ENCODE measurements at places on chromosomes 2 and 18.

GRCh38 chr2:127829845-127830246, 18.9 kb upstream of the WDR33 start:
- DNase-seq = no peak

DNA sequence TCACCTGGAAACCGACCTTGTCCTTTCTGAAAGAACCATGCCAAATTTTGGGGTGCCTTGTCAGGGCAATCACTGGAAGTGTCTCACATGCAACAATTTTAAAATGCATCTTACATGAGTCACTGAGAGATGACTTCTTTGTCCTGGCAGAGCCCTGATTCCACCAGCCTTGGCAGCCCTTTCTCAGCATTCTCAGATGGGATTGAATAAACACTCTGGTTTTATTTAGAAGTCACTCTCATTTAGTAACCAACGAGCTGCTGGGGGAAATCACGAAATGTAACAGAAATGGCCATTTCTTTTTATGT, 3.8 kb upstream of the ATP8B1 start:
- peak; percentile 80 for DNase-seq

DNA sequence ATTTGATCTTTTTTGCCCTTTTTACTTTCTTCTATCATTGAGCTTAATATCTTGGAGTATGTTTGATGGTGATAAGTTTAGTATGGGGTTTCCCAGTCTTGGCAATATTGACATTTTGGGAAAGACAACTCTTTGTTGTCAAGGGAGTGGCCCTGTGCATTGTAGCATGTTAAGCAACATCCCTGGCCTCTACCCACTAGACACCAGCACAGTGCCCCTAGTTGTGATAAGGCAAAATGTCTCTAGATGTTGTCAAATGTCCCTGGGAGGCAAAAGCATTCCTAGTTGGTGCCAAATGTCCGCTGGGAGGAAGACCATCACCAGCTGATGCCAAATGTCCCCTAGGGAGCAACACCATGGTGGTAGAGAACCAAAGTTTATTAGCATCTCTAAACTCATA, 28.2 kb downstream of the GULP1 start:
- DNase-seq = no peak

DNA sequence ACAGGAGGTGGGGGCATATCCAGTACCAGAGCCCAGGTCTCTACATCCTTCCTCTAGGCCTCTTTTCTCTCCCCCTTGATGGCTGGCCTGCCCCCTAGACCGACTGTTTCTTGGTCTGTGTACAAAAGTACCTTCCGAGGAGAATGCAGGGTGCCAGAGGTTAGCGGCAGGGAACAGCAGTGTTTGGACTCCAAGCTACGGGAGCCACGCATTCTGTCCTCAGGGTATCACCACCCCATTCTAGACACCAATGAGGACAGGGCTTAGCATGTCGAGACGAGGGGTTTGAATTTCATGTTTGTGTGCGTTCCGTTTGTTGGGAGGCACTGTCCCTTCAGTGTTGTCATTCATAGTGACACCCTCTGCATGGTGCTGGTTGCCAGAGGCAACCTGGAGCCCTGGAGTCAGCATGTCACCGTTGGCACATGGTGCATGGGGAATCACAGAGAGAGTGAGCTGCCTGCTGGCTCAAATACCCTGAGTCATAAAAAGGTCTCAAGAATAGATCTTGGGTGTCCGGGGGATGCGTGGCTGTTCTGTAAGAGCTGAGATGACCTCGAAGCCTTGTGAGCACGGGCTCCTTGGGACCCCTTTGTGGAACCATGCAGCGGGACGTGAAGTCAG, 57.2 kb upstream of the LDLRAD4 start:
- DNase-seq = no peak

DNA sequence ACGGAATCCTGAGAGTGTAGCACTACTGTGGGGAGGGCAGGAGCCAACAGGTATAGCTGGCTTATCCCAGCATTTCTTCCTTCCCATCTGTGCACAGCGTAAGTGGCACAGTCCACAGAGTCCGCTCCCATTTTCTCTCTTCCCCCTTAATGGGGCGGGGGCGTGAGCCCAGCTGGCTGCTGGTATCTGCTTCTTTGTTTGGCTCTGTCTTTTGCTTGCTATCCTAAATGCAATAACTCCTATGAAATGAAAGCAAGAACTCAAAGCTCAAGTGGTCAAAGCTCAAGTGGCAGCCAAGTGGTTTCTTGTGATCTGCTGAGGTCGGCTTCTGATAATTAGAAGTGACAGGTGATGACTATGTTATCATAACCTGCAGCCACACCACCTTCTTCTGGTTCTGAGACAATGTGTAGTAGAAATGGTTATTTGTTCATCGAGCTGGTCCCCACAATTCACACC, 192.7 kb downstream of the PLCL1 start:
- DNase-seq = no peak

DNA sequence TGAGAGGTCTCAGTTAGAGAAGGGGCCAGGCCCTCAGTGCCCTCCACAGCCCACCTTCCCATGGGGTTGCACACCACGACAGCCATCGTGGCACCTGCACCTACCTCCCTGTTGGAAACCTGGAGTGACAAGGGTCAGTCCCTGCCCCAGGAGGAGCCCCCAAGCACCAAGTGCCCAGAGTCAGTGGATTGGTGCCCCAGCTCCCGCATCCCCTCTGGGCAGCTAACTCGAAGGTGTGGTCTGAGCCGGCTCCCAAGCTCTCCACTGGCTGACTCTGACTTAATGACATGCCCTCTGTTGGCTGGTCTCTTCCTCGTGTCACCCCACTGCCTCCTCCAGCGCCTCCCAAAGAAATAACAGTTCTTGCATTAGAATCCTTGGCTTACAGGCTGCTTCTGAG, 116.4 kb downstream of the NDUFA10 start:
- peak; percentile 6 for DNase-seq

- peak; percentile 90 for DNase-seq
These were observed 38.1 kb upstream of the TGIF1 start for GRCh38 chr18:3411854-3412268.

GRCh38 chr2:140027320-140027719, 1247.1 kb upstream of the NXPH2 start:
- no peak for DNase-seq

- peak; percentile 32 for DNase-seq
These were observed 123.1 kb downstream of the PRPF40A start for GRCh38 chr2:152594022-152594766.

DNA sequence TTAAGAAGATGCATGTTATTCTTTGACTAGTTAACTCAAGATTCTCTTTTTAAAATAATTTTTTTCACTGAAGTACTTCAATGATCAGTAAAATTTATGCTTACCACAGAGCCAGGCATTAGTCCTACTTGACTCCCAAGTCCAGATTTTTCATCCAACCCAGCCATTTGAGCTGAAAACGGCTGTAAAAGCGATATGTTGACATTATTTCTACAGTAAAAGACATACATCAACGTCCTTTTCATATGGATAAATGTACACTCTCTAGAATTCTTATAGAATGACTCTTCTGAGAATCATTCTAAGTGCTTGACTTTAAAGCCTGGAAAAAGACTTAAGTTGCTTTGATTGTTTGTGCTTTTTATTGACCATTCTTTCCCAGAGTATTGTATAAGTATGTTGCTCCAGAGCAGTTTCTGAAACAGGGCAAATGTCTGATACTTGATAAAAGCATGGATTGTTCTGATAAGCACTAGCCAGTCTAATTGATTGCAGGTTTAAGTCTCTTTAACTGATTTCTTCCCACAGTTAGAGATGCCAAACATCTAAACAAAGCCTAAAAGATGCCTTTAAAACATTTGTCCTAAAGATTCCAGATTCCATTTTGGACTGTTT, 90.9 kb downstream of the COL5A2 start:
- no peak for DNase-seq

DNA sequence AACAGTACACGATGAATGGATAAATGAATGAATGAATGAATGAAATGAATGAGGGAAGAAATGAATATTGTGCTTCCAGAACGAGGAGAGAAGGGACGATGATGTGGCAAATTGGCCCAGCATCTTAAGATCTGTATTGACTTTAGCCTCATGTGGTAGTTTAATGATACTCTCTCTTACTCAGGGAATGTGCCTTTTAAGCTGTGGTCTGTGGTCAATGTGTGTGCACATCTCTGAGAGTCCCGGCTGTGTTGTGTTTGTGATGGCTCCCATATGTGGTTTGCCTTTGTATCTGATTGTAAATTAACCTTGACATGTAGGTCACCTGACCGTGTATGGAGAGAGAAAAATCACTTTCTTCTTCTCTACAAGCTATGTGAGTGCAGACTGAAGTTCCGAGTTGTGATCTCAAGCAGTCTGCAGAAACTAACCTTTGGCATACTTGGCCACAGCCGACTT, 91.2 kb downstream of the NEDD4L start:
- peak; percentile 84 for DNase-seq

- no peak for DNase-seq
These were observed 85.0 kb downstream of the USP40 start for GRCh38 chr2:233481368-233482142.

DNA sequence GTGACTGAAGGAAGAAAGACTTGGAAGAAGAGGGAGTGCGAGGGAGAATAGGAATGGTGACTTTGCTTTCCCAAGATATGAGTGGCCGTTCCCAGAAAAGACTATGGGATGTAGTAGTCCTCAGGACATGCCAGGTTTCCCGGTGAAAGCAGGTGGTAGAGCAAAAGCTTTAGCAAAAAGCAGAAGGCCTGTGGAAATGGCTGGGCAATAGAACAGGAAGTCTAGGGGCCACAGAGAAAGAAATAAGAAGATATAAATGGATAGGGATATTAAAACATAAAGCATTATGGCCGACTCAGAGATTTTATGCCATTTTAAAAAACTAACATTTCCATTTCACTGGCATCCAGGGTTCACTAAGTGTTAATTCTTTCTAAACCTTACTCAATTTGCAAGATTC, 1.2 kb upstream of the SERPINB13 start:
- DNase-seq = no peak

DNA sequence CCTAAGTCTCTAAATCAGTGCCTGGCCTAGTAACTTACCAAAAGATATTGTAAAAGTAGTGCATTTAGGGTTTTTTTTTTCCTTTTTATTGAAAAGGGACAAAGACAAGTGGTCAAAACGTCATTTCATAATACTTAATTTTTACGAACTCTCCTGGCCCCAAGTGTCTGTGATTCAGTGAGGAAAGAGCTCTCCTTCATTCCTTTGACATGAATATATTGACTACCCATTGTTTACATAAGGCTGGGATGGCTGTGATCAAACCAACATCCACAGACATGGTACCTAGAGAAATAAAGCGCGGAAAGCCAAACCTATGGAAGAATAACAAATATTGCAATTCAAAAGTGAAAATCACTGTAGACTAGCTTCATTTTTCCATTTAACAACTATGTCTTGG, 198.4 kb downstream of the BABAM2 start:
- peak; percentile 46 for DNase-seq

DNA sequence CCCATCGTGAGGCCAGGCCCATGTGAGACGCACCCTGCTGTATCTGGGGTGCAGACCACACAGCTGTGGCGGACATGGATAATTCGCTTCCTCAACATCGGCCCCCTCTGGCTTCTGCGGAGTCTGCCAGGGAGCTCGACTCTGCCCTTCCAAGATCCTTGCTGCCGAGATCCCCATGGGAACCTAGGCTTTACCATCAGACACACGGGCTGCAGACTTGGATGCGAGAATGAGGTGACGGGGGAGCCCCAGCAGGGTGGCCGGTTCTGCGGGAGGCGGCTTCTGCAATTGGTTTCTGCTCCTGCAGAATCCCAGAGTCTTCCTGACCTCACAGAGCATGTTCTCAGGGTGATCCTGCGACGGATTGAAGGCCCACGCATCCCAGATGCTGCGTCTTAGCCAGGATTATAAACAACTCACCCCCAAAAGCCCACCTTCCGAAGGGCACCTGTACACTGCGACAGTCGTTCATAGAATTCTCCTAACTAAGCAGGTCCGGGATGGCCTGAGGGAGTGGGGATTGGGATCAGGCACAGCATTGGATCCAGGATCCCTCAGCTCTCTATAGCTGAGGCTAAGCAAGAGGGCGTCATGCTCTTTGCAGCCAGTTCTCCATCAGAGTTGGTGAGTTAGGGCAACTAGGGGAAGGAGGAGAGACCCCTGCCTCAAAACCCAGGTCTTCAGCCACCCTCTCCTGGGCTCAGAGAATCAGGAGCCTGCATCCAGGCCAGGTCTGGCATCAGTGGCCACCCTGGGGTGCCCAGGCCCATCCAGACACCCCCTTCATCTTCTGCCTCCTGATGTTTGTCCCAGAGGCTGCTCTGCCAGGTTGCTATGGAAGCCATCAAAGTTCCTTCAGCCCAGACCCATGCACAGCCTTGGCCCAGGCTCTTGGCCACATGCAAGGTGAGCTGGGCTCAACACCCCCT, 74.7 kb upstream of the SNTG2 start:
- no peak for DNase-seq

GRCh38 chr2:68127358-68128242, 30.1 kb upstream of the PNO1 start:
- DNase-seq = no peak

- DNase-seq = no peak
These were observed 424.1 kb upstream of the CHST9 start for GRCh38 chr18:27609221-27609620.

DNA sequence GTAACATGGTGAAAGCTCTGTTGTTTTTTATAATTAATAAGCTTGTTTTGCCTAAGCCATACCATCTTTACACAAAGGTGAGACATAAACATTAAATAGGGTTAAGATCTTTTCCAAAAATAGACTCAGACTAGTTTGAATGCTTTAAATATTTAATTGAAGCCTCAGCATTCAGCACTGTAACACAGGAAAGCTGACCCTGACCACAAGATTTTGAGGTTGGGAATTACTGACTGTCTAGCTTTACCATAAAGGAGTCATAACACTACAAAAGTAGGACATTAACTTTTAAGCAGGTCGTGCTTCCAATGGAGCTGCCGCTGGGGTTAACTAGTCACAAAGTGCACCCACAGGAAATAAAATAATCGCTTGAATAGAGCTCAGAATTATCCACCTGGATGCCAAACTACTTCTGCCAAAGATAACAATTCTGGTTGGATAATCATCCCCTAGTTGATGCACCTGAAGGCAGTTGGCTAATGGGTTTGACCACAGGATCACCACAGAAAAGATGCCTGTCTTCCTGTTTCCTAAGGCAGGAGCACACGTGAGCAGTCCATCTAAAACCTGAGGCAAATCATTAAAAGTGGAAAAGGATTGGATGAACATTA, 106.2 kb downstream of the COBLL1 start:
- no peak for DNase-seq

- no peak for DNase-seq
These were observed 228.0 kb downstream of the ATAD2B start for GRCh38 chr2:23698721-23699579.

DNA sequence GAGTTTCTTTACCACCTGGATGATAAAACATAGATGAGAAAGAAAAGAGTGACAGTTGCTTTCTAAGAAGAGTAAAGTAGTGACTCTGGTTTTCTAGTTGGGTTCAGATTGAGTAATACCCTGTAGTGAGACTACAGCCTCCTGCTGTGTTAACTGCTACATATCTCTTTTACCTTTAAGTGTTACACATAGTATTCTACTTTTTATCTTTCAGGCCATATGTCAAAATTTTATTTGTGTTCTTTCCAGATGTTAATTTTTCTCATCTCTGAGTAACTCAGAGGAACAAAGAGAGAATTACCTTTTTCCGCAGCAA, 348.2 kb downstream of the CTNNA2 start:
- DNase-seq = no peak

DNA sequence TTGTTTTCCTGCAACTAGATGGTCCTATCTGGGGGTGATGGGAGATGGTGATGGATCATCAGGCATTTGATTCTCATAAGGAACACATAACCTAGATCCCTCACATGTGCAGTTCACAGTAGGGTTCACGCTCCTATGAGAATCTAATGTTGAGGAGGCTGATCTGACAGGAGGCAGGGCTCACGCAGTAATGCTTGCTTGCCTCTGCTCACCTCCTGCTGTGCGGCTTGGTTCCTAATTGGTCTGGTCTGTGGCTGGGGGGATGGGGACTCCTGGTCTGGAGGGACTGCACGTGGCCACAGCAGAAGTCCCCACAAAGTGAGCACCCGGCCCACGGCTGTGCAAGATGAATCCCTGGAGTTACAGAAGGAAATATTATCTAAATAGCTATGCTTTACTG, 11.3 kb downstream of the MC5R start:
- DNase-seq = no peak

Measured in AG20443 (cell line).